ENCODE measurements at places on chromosomes 13 and 19.

- DNase-seq, result no peak
These were observed 20.3 kb downstream of the OLFM4 start for GRCh38 chr13:53048880-53049279.

GRCh38 chr13:67619351-67619994, 389.3 kb upstream of the PCDH9 start:
- DNase-seq, result no peak

- DNase-seq, result no peak
These were observed 98.4 kb upstream of the UBL3 start for GRCh38 chr13:29948791-29949190.

DNA sequence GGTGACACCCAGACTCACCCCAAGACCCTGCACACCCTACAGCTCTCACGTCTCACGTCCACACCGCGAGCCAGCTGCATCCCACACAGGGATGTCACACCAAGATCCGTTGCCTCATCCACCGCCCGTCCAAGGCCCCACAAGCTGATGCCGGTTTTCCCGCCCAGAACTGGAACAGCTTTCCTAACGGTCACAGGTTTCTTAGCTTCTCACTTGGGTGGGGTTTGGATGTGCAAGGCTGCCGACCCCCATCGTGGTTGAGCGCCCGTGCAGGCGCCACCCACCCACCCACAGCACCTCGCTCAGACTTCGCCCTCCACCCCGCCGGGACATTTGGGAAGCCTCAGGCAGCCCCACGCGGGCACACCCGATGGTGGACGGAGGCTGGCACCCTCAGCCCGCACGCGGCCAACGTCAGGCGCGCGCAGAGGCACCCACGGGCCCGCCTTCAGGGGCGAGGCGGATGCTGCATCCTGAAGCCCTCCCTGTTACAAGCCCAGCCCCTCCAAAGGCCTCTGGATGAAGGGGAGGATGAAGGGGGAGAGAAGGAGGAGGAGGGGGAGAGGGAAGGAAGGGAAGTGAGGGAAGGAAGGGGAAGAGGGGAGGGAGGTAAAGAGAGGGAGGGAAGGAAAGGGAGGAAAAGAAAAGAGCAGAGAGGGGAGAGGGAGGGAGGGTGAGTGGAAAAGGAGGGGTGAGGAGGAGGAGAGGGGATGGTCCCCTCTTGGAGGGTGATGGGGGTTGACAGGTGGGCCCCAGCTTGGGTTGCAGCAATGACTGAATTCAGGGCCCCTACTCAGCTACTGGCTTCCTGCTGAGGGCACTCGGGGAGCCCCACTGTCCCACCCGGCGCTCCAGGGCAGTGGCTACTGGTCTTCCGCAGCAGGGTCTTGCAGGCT, 12.8 kb downstream of the ONECUT3 start:
- DNase-seq, result no peak

DNA sequence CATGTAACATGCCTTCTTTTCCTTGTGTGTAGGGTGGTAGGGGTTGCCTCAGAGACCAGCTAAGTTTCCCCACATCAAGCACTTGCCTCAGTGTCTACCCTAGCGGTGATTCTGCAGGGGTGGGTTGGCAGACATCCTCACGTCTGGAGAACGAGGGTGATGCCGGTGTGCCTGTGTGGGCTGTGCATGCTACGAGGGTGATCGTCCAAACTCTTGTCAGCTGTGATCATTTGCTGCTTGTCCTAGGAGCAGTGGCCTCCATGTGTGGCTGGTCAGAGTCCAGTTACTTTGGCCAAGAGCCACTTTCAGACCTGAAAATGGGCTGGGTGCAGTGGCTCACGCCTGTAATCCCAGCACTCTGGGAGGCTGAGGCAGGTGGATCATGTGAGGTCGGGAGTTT, 5.1 kb downstream of the GPI start:
- DNase-seq, result no peak

GRCh38 chr19:50925734-50926133, 14.5 kb upstream of the KLK4 start:
- DNase-seq, result no peak

- DNase-seq, result no peak
These were observed 290.0 kb downstream of the MZT1 start for GRCh38 chr13:72437458-72437857.
